Amniotic epithelial cell (primary cell): ENCODE measurements at places on chromosomes 11 and 22.

GRCh38 chr11:107747622-107748021, 35.8 kb upstream of the SLN start:
- DNase-seq: no peak

GRCh38 chr11:109972181-109972715, 120.9 kb upstream of the ZC3H12C start:
- DNase-seq: no peak

- DNase-seq: no peak
Observed at GRCh38 chr11:72774499-72774898, 19.3 kb downstream of the STARD10 start.

- DNase-seq: no peak
Observed at GRCh38 chr22:17770180-17771077, 3.8 kb downstream of the BID start.

GRCh38 chr11:76152741-76153570, 53.3 kb downstream of the WNT11 start:
- DNase-seq: no peak

DNA sequence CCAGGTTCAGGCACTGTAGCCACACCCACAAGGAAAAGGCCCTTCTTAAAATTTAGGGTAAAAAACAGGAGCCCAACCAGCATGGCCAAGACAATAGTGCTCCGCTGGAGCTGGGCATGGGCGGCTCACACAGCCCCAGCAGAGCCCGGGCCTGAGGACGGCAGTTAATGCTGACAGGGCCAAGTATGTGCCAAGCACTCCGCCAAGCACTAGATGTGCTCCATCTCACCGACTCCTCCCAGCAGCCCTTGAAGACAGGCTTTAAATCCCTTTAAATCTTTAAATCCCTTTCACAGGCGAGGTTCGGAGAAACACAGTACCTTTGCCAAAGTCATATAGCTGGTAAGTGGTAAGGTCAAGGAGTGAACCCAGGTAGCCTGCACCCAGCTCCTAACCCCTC, 4.8 kb downstream of the ARFGAP2 start:
- no peak for DNase-seq

GRCh38 chr22:37420686-37421467, 6.4 kb downstream of the ELFN2 start:
- DNase-seq: no peak

DNA sequence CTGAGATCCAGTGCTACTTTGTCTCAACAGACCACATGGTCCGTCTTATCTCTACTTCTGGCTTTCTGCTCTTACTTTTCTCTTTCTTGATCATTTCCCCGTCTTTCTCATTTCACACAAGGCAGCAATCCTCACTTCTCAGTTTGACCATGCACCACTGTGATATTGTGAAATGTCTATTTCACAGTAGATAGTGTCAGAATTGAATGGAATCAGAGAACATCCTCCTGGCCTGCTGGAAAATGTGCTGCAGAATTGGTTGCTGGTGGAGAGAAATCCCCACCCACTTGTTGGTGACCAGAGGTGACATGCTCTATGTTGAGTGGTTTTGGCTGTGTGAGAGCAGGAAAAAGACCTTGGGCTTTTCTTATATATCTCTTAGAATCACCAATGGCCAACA, 57.8 kb upstream of the RCN1 start:
- DNase-seq: peak; percentile 69

GRCh38 chr11:122874991-122875390, 7.6 kb upstream of the JHY start:
- DNase-seq: no peak

GRCh38 chr11:117799634-117800033, 2.6 kb upstream of the DSCAML1 start:
- no peak for DNase-seq
